Motor neuron (in vitro differentiated cells): ENCODE measurements at places on chromosomes 12 and 14. TPM values are rescaled to one million over a fixed set of nuclear protein-coding genes. Genes with fewer than 3 reads are reported as not detected.
A peak's percentile ranks its signal among the peaks of the same experiment; 100 is the strongest.

Gene SRSF5
- total RNA-seq, result 209 and 293 TPM in 2 replicates

Gene TOMM20L
- not detected in 2 replicates for total RNA-seq

- peak; percentile 40 for ATAC-seq
Observed at GRCh38 chr14:86035882-86036281, 505.9 kb downstream of the FLRT2 start.

- no peak for ATAC-seq
Observed at GRCh38 chr12:33283054-33283453, 156.6 kb downstream of the SYT10 start.

Gene RAPGEF3
- 5.0 and 6.0 TPM in 2 replicates for total RNA-seq
